Umbilical cord (tissue), 2 donors: ENCODE measurements at places on chromosomes 1 and 21. TPM values are rescaled to one million over a fixed set of nuclear protein-coding genes. Genes with fewer than 3 reads are reported as not detected.

Gene OR6N1
- 2.2 TPM for total RNA-seq

Gene PLA2G2F
- total RNA-seq, result 1.2 TPM

GRCh38 chr1:108815566-108815965 lies 41.3 kb downstream of the AKNAD1 start:
- no peak for DNase-seq

DNA sequence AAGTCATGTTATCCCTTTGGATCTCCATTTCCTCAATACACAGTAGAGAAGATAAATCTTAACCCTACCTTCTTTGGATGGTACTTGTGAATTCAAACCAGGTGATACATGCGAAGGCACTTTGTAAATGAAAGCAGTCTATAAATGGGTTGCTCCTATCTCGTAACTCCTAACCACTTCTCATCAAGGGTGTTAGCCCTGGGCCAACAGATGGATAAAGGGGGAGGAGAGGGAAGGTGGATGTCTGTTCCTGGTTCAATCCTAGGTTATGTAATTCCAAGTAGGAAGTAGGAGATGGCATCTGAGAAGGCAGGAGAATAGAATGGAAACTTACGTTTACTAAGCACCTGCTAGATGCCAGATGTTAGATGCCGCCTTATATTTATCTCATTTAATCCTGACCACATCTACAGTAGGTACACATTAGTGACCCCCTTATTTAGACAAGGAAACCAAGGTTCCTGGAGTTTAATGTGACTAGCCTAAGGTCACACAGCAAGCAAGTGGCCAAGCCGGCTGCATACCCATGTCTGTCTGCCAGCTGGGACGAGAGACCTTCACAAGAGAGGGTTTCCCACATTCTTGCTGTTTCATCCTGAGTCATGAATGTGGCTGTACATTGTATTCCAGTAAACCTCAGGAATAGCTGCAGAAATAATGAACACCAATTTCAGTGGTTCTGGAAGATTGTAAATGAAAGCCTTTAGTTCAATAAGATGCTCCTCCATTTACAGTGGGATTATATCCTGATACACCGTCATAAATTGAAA lies 47.7 kb downstream of the ELAVL4 start:
- no peak for DNase-seq

Gene VPS26C
- total RNA-seq, result 83.5 TPM

GRCh38 chr1:96525657-96526557 lies 195.7 kb upstream of the PTBP2 start:
- DNase-seq, result no peak

DNA sequence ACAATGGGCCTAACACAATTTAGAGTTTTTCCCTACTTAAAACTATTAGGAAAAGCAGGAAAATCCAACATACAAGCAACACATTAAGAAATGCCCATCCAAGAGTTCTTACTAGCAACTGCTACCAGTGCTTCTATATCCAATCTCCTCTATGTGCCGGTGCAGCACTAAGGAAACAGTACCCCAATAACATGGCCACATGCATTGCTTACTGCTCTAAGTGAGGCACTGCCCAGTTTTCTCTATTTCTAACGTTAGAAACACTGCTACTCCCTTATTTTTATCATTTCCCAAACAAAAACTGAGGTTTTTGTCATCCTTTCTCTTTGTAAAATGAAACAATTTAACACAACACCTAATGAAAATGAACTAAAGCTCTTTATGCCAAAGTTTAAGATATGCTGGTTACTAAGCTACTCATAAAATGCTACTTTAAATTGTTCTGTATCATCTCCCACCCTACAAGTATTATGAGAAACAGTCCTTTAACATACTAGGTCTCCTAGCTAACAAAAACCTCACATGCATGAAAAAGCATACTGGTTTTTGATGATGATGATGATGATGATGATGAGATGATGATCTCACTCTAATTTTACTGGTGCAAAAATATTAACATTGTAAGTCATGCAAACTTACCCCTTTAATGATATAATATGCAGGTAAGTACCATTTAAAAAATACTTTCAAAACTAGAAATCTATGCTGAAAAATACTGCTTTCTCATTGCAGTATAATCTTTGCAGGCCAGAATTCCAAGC lies 90.7 kb upstream of the TTC39A start:
- no peak for DNase-seq

DNA sequence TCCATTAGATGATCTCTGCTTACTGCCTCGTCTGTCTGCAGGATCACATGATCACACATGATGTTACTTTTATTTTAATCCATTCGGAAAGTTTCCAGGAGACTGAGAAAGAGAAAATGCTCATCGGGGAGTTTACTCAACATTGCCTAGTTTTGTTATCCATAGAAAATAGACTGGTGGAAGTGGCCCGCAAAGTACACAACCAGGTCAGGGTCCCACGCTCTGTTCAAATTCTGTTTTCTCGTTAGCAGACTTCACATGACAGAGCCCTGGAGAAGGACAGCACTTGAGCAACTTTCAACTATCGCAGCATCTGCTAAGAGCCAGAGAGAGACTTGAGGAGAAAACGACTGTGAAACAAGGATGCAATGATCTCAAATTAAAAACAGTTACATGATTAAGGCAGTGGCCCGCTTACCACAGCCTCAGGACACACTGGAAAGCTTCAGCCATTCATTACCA lies 44.2 kb downstream of the ADAMTS1 start:
- DNase-seq, result peak; percentile 87

DNA sequence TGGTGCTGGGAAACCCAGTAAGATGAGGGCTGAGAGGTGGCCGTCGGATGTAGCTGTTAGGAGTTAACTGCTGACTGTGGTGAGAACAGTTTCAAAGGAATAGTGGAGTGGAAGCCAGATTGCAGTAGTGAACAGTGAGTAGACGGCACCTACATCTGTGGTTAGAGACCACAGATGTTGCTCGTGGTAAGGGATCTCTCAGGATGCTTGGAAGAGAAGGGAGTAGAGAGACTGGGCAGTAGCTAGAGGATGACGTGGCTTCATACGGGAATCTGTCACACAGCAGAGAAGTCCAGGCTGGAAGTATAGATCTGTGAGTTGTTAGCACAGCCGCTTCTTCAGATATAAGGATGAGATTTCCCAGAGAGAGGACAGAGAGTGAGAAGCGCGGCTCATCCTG lies 7.8 kb upstream of the ARTN start:
- DNase-seq, result no peak

DNA sequence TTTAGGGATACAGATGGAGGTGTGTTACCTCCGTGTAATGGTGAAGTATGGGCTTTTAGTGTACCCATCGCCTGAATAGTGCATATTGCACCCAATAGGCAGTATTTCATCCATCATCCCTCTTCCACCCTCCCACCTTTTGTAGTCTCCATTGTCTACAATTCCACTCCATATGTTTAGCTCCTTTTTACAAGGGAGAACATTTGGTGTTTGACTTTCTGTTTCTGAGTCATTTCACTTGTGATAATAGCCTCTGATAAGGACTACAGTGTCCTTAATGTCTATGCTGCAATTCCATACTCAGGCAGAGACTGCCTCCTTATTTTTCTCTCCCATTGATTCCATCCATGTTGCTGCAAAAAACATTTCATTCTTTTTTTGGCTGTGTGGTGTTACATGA lies 48.7 kb downstream of the OVGP1 start:
- DNase-seq, result no peak

GRCh38 chr1:114979278-114979891 lies 50.2 kb upstream of the TSHB start:
- DNase-seq, result peak; percentile 57

Gene LCE1A
- total RNA-seq, result not detected

DNA sequence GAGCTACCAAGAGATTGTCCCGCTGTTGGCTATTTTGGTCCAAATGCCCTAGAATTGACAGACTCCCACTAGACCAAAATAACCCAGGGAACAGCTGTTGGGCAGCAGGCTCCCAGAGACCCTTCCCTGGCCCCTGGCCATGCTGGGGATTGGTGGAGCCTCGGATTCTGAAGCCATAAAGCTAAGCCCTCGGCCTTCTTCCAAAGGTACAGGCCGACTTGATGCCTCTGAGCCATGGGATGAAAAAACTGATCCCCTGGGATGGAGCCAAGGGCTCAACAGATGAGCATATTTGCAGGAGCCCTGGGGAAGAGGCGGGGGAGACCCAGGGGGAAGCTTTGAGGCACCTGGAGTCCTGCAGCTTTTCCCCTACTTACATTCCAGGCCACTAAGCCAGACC lies 1.0 kb upstream of the LRRC38 start:
- peak; percentile 91 for DNase-seq

- peak; percentile 94 for DNase-seq
These were observed 49.3 kb downstream of the ADAMTS1 start for GRCh38 chr21:26795866-26796329.

Gene TRIM67
- 1.2 TPM for total RNA-seq

GRCh38 chr21:28083350-28083749 lies 909.3 kb downstream of the LTN1 start:
- DNase-seq, result no peak

Gene IFNGR2
- 85.2 TPM for total RNA-seq

- peak; percentile 69 for DNase-seq
These were observed 32.5 kb downstream of the PEX14 start for GRCh38 chr1:10507111-10507879.

GRCh38 chr1:66648901-66649595 lies 103.2 kb upstream of the DYNLT5 start:
- no peak for DNase-seq

DNA sequence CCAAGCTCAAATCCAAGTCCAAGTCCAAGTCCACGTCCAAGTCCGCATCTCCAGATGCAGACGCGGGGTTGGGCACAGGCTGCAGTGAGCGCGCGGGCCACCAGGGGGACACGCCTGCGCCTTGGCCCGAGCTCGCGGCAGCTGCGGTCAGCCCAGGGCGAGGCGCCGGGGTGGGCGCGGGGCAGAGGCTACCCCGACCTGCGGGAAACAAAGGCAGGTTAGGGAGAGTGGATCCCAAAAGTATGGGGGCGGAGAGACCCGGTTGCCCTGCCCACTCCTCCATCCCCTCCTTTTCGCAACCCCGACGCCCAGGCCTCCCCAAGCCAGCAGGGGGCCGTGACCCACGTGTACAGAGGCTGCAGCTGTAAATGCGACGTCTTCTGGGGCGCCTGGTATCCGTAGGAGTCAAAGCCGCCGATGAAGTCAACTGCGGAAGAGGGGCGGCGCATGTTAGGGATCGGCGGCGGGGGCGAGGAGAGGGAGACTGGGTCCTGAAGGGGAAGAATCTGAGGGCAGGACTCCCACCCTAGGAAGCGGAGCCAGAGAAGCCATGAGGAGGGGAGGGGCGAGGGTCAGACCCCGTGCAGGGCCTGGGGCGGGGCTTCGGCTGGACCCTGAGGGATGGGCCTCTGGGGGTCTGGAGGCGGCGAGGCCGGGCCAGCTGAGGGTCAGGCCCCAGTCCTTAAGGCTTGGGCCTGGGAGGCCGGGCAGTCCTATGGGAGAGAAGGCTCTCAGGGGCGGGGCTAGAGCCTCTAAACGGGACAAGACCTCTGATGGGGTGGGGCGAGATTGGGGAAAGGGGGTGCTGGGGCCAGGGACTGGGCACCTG lies 58.0 kb downstream of the NKAIN1 start:
- peak; percentile 38 for DNase-seq

GRCh38 chr21:14313300-14313699 lies 69.6 kb downstream of the HSPA13 start:
- DNase-seq, result peak; percentile 17

DNA sequence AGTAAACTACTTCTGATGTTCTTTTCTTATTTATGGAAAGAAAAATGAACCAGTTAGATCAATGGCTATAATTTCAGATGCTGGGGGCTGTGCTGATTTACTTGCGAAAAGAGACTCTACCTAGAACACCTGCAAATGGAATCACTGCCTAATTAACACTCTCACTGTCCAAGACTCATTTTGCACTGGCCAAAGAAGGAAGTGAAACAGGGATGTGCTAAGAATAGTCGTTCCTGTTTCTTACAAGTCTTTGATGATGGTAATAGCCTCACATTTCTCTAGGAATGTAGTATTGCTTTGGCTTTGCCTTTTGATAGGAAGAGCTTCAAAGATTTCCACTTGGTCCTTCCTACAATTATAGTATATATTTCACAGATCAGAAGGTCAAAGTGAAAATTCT lies 12.7 kb upstream of the TSNAX start:
- peak; percentile 29 for DNase-seq

Gene GOLT1A
- total RNA-seq, result not detected

DNA sequence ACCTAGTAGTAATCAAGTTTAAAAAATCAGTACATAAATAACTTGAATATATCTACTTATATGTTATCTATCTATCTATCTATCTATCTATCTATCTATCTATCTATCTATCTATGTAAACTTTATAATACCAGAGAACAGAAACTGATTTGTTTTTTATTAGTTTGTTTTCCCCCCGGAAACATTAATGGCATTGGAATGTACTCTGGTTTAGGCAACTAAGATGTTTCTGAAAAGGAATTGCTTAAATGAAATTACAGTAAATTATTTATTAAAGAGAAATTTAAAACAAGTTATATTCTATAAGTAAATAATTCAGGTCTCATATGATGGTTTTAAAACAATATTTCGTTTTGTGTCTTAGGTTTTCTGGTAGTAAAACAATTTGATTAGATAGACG lies 681.0 kb upstream of the ADAMTS5 start:
- DNase-seq, result no peak

Gene CD247
- total RNA-seq, result 6.5 TPM

DNA sequence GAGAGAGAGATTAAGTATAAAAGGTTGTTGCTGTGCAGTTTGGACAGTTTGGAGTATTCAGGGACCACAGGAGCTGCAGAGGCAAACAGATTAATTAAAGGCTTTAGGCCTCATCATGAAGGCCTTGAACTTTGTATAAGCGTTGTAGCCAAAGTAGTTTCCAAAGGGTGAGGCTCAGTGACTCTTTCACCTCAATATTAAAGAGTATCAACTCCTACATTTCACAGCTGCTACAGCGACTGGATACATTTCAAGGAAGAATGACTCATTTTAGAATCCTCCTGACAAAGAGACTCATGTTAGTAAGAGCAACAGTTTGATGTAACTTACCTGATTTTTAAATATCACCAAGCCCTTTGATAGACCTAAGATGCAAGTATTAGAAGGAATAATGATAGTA lies 355.5 kb downstream of the HLX start:
- no peak for DNase-seq

DNA sequence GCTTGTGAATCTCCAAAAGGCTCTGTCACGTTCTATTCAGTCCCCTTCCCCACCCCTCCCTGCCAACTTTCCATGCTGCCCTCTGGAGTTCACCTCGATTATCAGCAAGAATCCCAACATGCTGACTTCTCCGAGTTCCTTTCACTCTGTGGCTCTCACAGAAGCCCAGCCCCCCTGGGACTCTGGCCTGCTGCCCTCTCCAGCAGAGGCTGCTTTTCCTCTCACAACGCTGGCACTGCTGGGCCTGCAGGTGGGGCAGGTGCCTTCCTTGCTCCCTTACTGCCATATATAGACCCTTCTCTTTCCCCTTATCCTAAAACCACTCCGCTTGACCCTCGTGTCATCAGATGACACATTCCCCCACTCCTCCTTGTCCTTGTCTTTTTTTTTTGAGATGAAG lies 10.2 kb upstream of the RNF186 start:
- no peak for DNase-seq

GRCh38 chr1:114725230-114725629 lies 8.7 kb upstream of the NRAS start:
- DNase-seq, result no peak
